Activated CD8-positive, alpha-beta memory T cell treated with anti-CD3 and anti-CD28 coated beads for 48 hours (primary cell): ENCODE measurements at places on chromosomes 5 and 9.
A peak's percentile ranks its signal among the peaks of the same experiment; 100 is the strongest.

DNA sequence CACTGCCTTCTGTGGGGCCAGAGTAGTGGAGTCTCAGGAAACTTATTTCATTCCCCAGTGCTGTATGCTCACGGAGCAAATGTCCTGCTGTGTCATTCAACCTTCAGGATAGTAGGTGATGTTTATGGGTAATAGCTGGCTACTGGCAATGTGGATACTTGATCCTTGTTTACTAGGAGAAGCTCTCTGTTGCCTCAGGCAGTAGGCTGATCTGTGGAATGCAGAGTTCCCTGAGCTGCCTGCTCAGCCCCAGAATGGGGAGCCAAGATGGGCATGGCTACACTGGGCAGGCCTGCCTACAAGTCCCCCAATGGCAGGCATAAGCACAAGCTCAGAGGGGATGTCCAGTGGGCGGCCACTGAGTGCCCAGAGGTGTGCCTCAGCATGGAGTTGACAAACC lies 323.1 kb upstream of the KCNN2 start:
- DNase-seq = no peak

- no peak for DNase-seq
Measured at GRCh38 chr9:116546711-116547581, 140.2 kb upstream of the TRIM32 start.

DNA sequence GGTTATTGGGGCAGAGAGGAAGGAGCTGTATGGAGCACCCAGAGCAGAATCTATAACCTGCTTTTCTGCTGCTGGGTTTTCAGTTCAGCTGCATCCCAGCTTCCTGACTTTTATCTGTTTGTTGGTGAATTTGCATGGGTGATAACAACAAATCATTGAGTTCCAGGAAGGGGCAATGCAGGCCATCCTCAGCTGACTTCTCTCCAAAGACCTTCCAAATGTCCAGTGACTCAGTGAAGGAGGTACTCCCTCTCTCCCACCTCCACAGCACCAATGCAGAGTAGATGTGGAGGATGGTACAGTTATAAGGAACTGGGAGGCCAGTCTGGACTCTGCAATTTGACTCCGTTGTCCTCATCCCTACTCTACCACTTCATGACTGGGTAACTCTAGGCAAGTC lies 1.6 kb upstream of the TXN start:
- DNase-seq = no peak

DNA sequence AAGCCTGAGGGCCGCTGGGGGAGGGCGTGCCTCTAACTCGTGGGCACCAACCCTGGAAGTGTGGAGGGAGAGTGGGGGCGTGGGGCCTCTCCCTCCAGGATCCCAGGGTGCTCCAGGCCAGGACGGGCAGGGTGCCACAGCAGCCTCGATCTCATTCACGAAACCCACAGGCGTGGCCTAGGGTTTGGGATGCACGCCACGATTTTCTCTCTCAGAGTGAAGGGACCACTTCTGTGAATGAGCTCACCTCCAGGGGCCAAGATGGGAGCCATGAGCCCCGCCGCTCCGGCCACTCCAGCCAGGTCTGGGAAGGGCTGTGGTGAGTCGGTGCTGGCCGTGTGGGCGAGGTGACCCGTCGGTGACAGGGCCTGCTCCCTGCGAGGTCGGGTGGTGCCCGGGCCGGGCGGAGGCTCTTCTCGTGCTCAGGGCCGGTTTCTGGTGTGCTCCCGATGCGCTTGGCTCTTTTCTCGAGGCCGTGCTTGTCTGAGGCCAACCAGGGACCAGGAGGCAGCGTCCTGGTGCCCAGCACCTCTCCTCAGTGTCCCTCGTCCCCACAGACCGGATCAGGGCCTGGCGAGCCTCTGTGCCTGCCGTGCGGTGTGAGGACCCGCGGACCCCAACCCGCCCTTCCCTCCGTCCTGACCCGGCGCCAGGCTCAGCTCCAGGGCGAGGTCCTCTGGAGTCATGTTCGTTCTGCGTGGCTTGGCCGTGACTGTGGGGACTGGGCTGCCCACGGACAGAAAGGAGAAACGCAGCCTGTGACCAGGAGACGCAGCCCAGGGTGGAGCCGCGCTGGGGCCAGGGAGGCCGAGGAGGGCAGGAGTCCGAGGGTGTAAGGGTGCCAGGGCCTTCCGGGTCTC lies 31.0 kb downstream of the TPPP start:
- no peak for DNase-seq

DNA sequence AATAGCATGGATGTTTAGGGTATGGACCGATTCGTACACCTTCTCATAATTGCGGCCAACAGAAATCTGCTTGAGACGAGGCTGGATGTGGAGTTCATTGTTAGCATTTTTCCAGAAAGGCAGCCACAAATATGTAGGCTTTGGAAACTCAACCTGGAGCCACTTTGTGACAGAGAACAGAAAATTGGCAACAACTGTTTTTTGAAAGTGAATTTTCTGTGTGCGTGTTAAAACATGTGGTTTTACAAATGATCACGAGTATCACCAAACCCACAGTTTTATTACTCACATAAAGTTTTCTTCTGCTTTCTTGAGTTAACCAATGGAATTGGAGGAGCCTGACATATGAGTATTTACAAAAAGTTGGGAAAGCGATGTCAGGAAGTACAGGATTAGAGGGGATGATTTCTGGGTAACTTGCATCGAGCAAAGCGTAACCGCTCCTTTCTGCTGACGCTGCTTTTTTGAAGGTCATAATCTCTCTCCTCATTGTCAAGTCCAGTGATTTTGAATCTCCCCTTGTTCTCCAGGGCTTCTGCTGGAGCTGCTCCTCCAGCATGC lies 138.5 kb upstream of the TAF11L2 start:
- DNase-seq = no peak

GRCh38 chr9:106577121-106577520 lies 285.8 kb upstream of the ZNF462 start:
- no peak for DNase-seq

DNA sequence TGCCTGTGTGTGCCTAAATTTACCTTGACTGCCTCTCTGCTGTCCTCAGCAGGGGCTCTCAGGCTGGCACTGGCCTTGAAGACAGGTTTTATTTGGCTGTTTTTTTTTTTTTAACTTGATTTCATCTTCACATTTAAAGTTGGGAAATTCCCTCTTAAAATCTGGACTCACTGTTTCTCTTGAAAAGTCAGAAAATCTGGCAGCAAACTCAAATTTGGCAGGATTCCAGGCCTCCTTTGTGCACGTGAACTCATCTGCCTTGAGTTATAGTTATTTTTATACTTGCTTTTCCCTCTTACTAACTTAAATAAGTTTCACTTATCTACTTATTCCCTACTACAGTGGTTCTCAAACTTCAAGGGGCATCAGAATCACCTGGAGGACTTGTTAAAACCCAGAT lies 118.4 kb upstream of the MAP3K1 start:
- no peak for DNase-seq

DNA sequence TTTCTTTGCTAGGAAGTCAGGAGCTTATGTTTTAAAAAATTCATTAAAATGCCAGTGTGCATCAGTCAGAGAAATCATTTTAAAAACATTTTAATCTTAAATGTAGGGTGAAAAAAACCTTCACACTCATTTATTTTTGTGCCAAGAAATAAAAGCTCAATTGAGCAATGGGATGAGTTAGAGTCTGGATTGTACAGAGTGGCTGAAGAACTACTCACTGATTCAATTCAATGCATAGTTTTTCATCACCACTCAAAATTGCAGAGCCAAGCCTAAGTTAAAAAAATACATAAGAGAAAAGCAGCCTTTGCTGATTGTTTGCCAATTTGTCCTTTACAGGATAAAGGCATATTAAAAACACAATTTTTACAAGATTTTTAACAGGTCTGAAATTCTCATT lies 168.2 kb upstream of the DMRTA1 start:
- no peak for DNase-seq

- DNase-seq = no peak
Measured at GRCh38 chr5:151075698-151076331, 5.0 kb downstream of the TNIP1 start.

DNA sequence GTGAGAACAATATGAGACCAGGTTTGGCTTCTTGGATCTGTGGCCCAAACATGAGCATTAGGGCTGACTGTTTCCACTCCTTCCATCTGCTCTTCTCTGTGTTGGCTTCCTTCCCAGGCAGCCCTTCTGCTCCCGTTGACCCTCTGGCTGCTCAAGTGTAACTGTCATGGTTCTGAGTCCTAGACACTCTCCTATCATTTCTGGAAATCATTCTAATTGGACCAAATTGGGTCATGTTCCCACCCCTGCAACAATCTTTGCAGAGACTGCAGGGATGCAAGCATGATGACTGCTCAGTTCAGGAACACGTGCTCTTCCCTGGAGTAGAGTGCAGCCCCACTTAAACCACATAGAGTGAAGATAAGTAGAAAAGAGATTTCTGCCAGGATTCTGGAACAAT lies 741.4 kb downstream of the TAF11L14 start:
- DNase-seq = no peak

DNA sequence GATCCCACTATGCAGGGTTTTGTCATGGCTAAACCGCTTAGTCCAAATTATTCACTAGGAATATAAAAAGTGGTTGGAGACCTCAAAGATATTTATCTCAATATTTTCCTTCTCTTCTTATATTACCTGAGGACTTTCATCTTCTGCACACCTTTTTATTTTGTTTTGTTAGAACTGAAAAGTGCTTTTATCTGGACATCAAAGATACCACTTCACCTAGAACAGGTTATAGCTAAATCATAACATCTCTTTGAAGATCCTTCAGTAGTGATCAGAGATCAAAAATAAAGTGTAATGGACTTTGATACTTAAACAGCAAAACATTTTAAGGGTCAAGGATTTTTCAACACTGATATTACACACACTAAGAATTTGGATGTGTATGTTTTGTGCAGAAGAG lies 160.2 kb downstream of the MCTP1 start:
- no peak for DNase-seq

DNA sequence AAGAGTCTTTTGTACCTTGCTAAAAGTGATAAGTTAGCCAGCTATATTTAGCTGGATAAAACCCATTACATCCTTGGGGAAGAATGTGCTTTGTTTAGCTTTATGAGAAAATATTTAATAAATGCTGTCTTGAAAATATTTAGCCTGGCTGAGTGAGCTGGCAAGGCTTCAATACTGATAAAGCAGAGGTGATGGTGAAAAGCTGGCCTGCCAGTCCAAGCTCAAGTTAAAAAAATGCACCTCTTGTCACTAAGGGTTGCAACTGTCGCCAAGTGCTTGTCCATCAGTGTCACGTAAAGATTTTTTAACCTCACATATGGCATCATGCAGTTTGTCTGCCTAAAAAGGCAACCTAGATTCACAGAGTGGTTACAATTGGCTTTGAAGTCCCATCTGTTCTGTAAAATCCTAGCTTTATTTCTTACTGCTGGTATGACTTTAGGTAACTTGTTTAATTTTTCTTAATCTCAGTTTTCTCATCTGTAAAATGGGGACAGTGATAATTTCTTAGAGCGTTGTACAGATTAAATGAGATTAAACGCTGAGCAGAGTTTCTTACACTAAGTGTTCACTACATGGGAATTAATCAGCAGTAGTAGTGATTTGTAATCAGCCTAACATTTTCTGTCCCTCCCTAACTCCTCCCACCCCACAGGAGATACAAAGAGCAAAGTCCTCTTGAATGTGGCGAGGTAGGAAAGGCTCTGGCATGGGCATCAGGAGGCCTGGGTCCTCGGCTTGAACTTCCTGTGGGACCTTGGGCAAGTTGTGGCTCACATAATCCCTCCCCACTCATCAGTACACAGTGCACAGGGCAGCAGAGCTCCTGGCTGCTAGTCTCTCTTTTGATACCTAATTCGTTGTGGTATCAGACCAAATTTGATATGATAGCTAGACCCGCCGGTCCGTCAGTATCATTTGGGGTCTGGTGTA lies 48.7 kb downstream of the PIK3R1 start:
- DNase-seq = no peak

- DNase-seq = peak; percentile 83
Measured at GRCh38 chr9:35646533-35647265, 4.0 kb downstream of the SIT1 start.

GRCh38 chr9:73125651-73126050 lies 26.0 kb upstream of the ANXA1 start:
- DNase-seq = no peak

DNA sequence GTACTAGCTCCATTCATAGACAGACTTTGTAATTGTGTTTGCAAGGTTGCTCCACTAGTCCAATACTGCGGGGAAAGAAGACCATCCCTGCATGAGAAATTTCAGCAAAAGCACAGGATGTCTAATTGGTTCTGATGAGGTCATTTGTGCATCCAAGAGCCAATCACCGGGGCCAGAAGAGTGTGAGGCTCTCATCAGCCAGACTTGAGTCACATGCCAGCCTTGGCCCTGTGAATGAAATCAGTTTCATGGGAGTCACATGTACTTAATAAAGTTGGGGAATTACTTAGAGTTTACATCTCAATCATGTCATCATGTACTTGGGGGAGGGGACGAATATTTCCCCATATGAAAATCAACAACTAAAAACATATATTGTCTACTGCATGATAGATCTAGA lies 1236.0 kb downstream of the MAT2B start:
- no peak for DNase-seq

- no peak for DNase-seq
Measured at GRCh38 chr5:98041661-98042060, 731.8 kb upstream of the RGMB start.

DNA sequence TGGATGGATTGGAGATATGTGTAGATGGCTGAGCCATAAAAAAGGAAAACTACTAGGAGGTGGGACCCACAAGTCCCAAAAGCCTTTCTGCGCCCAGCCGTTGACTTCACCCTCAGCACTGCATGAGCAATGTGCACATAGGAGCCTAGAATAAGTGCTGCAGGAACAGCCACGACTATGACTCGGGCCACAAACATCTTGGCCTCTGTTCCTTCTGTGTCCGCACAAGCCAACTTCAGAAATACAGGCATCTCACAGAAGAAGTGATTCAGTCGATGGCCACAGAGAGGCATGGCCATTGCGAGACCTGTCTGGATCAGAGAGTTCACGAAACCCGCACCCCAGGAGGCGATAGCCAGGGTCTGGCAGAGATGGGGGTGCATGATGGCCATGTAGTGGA lies 587 bp downstream of the OR2Y1 start:
- no peak for DNase-seq

DNA sequence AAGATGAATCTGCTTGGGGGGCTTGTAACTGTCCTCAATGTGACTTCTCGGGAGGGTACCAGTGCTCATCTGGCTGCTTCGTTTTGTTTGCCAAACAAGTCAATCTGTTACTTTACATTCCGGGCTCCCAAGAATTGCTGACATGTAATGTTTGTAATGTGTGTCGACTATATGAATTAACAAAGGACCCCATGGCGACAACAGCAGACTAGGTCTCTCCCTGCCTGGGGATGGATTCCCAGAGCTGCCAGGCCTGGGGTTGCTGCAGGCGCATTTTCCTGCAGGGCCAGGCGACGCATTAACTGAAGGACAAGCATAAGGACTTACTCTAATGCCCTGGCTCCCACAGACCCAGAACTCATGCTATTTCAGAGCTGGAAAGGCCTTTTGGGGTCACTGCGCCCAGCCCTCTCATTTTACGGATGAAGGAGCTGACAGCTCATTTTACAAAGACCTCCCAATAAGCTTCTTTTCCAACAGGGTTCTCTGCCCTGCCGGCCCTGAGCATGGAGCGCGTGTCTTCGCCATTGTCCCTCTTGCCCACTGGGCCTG lies 214.8 kb downstream of the TTLL11 start:
- no peak for DNase-seq

GRCh38 chr9:82549174-82549821 lies 513.6 kb downstream of the RASEF start:
- no peak for DNase-seq
